ENCODE measurements at places on chromosomes 13 and 19.

DNA sequence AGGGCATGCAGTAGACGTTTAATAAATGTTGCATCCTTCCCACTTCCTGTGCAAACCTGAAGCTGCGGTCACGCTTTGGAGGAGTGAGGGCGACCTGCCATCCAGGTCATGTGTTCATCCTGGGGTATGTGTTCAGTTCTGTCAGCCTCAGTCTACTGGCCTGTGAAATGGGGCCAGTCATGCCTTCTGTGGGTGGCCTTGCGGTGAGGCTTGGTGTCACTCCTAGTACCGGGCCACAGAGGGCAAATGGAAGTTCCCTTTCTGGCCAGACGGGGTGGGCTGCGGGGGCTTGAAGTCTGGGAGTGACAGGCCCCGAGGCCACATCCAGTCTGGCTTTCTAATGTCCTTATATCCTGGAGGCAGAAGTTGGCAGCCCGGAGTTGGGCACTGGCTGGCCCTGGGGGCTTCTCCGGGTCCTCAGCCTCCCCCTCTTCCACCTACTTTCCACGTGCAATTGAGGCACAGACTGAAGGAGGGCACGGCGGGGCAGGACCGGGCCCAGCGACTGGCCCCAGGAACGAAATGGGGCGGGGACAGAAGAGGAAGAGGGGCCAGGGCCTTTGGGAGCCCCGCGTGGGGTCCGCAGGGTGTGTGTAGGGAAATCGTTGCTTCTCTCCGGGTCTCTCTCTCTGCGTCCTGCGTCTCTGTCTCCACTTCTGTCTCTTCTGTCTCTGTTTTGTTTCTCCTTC lies 11.1 kb downstream of the PDE4A start:
- DNase-seq: no peak

- DNase-seq: peak; percentile 10
Measured at GRCh38 chr13:43785650-43786471, 911 bp downstream of the ENOX1 start.

DNA sequence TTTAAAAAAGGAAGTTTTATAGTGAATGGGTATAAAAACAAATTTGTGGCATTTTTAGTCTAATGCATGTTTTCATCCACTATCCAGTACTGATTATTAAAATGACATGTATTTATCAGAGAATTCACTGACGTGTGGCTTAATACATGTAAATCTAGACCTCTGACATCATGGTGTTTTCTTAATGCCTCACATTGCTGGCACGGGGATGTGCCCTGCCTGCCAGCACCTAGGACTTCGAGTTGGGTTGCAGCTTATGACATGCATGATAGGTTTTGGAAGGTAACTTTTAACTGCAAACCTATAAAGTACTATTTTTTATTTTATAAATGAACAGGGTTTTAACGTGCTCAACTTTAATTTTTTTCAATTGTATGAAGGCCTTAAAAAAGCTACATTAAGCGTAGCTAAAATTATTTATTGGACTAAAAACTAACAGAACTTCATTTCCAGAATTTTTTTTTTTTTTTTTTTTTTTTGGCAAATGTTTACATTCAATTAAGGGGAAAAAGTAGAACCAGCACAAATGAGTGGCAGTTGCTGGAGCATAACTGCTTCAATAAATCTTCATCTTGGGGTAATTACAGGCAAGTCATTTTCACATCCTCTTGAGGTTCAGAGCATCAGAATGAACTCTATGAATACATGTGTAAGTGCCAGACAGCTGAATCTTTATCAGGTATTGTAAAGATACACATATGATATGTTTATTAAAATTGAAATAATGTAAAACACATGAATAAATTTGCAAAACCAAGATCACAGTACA lies 16.3 kb downstream of the METTL21C start:
- DNase-seq: no peak

DNA sequence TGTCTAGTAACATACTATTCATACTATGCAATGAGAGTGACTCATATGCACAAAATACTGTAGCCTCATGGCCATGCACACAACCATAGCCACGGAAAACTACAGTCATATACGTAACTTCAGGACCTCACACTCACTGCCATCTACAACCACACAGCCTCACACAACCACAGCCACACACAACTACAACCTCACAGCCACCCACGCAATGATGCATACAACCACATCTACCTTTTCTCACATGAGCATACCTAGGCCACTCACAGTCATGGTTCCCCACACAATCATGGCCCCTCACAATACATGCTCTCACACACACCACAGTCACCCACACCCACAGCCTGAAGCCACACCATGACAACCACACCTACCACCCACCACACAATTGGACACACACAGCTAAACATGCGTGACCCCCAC lies 8.7 kb upstream of the TNFSF14 start:
- DNase-seq: no peak

DNA sequence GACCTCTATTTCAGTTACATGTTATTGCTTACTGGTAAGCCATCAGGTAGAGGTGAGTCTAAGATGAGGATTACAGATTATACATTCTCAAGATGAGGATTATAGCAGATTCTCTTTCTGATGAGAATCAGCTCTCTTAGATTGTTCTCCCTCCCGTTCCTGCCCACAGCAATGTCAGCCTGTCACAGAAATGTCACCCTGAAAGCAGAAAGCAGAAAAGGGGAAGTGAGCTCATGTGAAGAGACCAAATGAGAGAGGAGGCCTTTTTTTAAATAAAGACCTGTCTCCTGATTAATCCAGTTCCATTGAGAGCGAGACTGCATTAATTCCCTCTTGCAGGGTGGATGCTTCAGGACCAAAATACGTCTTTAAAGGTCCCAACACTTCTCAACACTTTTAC lies 445.6 kb downstream of the KCTD12 start:
- DNase-seq: no peak

- no peak for DNase-seq
Measured at GRCh38 chr13:99154064-99154463, 46.6 kb upstream of the UBAC2 start.

- DNase-seq: no peak
Measured at GRCh38 chr19:10870501-10870954, 825 bp upstream of the CARM1 start.

DNA sequence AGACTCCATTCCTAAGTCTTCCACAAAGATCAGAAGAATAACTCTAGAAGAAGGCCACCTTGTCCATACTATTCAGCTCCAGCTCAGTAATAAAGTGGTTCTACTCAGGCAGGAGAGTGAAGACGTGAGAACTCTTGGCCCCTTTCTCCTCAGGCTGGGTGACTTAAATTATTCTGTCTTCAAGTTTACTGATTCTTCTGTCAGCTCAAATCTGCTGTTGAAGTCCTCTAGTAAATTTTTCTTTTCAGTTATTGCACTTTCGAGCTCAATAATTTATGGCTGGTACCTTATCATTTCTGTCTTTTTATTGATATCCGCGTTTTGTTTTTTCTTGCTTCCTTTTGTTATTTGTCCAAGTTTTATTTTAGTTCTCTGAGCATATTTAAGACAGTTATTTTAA lies 922.3 kb upstream of the PCDH9 start:
- no peak for DNase-seq

DNA sequence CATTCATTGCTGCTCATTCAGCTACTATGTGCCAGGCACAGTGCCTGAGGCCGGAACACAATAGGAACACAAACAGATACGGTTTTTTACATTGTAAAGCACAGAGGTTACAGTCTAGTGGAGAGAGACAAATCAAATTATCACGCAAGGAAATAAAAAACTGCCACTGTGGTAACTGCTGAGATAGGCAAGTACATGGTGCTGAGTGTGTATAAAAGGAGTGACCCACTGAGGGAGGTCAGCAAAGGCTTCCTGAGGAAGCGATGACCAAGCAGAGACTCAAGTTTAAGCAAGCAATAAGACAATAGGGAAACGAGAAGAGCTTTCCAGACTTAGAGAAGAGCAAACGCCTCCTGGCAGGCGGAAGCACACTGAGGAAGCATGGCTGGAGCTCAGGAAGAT lies 56.4 kb downstream of the NUFIP1 start:
- no peak for DNase-seq

DNA sequence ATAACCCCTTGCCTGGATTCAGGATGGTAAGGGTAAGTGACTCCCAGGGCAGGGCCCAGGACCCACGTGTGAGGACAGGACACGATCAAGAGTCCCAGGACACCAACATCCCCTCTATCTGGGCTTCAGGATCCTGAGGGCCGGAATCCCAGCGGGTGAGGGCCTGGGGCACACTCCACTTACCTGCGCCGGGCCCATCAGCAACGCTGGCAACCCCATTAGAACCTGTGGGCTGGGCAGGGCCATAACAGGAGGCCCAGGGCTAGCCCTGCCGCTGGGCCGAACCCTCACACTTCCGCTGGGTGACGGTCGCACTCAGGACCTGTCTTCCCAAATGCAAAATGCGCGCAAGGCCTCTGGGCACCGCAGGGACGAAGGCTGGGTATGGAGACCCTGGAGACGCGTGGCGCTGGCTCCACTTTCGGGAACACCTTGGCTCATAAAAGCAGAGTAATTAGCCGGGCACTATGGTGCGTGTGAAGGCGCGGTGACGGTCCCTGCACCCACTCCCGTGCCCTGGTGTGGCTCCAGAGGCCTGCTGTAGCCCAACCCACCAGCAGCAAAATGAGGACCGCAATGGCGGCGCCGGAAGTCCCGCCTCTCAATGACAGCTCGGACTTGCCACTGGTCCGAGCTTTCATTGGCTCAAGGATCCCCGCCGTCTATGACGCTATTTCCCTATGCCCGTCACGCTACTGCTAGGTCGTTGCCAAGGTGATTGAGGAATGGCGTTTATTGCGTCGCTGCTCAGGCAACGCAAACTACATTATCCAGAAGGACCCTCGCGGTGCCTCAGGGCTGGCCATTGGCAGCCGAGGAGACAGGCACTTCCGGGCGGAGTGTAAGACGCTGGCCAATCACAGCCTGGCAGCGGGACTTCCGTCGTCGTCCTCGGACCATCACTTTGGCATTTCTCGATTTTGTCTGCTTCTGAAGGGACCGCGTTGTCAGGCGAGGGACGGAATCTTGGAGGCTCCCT lies at the start of gene ZNF132:
Gene ZNF132 (minus strand): TSS at position 578 of the 979 bp plus-strand sequence. CDS start 332 bp downstream, at position 246.
- DNase-seq: peak; percentile 71

- no peak for DNase-seq
Measured at GRCh38 chr13:23469951-23470421, 36.5 kb upstream of the SACS start.

DNA sequence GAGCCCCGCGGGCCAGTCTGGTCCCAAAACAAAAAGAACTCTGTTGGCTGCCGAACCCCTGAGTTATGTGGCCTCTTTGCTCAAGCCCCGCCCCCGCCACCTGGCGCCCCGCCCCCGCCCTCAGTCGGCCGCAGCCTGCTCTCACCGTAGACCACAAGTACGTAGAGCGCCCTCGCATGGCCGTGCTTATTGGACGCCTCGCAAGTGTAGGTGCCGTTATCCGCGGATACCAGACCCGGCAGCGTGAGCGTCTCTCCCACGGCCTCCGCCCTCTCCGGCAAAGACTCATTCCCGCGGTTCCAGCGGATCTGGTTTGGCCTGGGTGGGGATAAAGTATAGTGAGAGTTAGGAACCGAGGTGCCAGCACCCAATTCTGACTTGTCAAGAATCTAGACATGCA lies 5.5 kb upstream of the ZNF428 start:
- DNase-seq: no peak

DNA sequence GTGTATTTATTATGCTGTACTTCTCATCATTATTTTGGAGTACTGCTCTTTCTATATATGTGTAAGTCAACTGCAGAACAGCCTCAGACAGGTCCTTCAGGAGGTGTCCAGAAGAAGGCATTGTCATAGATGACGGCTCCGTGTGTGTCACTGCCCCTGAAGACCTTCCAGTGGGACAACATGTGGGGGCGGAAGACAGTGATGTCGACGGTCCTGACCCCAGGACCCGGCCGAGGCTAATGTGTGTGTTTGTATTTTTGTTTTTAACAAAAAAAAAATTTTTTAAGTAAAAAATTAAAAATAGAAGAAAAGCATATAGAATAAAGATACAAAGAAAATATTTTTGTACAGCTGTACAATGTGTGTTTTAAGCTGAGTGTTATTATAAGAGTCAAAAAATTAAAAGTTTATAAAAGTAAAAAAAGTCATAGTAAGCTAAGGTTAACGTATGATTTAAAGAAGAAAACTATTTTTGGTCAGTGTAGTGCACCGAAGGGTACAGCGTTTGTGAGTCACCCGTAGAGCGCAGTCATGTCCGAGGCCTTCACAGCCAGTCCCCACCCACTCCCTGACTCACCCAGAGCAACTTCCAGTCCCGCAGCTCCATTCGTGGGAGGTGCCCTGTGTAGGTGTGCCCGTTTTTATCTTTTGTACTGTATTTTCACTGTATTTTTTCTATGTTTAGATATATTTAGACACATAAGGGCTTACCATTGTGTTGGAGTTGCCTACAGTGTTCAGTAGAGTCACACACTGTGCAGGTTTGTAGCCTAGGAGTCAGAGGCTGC lies 42.2 kb upstream of the SPACA7 start:
- DNase-seq: no peak

GRCh38 chr13:41465898-41466320 lies 8.6 kb downstream of the RGCC start:
- DNase-seq: no peak

- no peak for DNase-seq
Measured at GRCh38 chr13:60411983-60412382, 15.0 kb downstream of the TDRD3 start.

- no peak for DNase-seq
Measured at GRCh38 chr19:6709549-6709948, 10.9 kb downstream of the C3 start.

DNA sequence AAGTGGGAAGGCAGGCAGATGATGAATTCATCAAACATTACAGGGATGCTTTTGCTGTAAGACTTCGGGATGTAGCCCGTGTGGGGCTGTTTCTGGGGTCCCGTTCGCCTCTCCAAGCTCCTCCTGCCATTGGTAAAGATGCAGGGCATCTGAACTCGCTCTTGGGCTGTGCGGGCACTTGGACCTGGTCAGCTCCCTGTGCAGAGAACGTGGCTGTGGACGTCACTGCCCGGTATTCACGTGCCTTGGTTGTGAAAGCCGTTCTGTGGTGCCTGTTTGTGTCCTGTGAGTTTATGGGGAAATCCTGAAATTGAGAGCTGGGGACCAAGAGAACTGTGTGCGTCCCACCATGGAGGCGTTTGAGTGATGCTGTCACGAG lies 5.4 kb downstream of the TFDP1 start:
- no peak for DNase-seq

DNA sequence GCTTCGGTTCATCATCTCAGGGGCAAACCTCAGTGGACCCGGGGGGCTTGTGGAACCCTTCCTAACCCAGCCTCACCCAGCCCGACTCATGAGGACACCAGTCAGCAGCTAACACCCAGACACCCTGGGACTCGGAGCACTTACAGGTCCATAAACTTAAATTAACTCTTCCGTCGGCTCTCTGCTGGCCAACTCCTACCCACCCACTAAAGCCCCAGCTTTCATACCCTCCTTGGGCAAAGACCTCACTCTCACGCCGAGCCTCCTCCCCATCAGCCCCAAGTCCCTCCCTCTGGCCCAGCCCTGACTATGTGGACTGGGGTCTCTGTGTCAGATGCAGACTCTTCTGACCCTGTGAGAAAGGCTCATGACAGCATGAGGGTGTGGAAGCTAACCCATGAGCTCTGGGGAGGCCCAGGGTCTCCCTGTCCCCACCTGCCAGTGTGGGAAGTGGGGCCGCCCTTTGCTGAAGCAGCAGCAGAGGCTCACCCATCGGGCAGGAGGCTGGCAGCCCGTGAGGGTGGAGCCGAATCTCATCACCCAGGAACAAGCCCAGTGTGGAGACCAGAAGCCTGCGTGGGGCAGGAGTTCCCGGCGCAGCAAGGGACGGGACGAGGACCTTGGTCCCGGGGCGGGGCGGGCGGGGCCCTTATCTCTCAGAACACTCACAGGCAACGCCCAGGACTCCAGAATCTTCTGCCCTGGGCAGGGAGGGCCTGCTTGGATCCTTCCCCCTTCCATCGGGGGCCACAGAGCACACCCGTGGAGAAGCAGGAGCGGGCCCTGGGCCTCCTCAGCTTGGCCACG lies 19.8 kb downstream of the TCF3 start:
- no peak for DNase-seq
